ENCODE measurements at places on chromosomes 5 and 9.
A peak's percentile ranks its signal among the peaks of the same experiment; 100 is the strongest.

DNA sequence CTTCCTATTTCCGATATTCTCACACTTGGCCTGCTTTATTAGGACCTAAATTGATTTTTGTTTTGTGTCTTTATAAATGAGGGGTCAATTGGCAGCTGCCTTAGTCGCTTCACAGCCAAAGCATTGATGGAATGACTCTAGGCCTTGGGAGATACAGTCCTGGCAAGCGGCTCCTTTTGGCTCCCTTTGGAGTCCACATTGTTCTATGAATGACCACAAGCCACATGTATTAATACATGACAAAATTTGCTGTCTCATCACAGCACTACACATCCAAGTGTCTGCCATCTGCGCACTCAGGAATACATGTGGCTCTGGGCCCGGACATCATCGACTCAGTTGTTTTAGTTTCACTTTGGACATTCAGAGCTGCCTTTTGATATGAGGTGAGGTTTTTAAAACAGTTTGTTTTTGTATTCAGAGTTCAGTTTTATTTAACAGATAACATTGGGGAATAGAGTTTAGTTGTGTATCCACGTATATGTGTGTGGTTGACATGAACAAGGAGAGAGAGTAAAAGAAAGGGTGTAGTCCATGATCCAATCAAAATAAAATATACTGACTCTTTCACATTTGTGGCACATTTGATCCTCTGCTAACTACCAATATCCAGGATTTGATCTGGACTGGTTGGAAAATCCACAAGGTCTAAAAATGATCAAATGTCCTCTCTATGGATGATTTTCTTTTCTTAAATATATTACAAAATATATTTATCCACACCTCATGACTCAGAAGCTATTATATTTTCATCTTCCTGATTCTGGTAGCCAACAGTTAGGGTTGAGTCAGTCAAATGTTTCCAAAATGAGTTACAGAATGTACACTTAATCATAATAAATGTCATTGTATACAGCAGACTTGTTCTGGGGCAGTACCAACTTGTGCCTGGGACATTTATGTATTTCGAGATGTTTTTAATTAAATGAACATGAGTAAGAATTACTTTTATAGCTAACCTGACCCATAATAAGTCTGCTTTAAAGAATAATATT, 114.0 kb upstream of the MTAP start:
- DNase-seq: peak; percentile 27

DNA sequence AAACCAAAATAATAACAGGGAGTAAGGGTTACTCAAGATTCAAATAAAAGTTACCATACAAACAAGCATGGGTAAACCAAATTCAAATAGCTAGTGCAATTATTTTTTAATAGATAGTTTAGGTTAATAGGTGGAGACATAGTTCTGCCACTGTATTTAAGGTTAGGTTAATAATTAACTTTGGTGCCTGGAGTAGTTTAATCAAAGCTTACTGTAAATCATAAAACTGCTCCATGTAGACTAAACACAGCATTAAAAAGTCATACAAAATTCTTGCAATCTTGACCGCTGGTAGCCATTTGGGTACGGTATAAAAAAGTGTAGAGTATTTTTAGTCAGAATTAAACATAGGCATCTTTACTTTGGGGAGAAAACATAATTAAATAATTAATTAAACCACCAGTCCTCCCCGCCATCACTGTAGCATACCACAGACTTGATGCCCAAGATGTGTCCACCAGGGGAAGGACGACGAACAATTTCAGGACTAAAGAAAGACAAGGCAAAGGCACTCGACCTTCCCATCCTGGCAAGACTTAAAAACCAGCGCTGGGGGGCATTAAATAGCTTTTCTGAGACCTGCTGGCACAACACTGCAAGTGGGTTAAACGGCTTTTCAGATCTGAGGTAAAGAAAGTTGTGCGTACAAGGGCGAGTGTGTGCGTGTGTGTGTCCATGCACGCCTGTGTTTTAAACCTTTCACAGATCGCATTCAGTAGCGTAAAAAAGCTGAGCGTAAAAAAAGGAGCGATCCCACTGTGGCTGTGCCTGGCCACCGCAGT, 2.9 kb downstream of the SEMA6A start:
- DNase-seq: no peak

- no peak for DNase-seq
Measured at GRCh38 chr9:134318481-134318891, 7.8 kb upstream of the RXRA start.

DNA sequence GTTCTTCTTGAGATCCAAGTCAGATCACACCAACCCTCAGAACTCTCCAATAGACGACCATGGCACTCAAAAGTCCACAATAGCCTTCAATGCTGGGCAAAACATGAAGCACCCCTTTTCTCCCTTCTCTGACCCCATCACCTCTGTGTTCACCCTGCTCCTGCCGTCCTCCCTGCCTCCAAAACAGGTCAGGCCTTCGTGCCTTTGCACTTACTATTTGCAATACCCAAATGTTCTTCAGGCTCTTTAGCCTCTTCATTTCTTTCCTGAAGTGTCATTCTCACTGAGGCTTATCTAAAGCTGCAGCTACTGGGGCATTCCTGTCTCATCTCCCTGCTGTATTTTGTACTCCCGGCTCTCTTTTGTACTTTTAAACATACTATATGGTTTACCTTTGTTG, 2.0 kb upstream of the ROPN1L start:
- no peak for DNase-seq

DNA sequence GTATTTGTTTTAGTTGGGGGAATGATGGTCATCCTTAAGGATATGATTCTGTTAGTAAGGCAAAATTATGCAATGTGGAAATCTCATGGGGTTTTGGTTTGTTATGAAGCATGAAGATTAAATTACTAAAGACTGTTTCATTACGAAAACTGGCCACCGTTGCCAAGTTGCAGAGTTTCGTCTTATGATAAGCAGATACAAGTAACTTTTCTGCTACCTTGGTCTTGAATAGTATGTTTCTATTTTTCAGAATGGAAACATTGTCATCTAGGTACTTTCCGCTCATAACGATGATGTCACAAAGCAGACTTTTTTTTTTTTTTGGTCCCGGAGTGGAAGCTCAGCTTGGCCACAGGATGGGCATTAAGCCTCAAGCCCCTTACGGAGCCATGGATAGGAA, 4.2 kb downstream of the CCNI2 start:
- no peak for DNase-seq

- DNase-seq: no peak
Measured at GRCh38 chr5:135721548-135722090, 112.8 kb upstream of the SLC25A48 start.

GRCh38 chr5:74992791-74993190, 59.6 kb downstream of the GCNT4 start:
- no peak for DNase-seq

- no peak for DNase-seq
Measured at GRCh38 chr9:28289746-28290145, 716.5 kb upstream of the C9orf72 start.

DNA sequence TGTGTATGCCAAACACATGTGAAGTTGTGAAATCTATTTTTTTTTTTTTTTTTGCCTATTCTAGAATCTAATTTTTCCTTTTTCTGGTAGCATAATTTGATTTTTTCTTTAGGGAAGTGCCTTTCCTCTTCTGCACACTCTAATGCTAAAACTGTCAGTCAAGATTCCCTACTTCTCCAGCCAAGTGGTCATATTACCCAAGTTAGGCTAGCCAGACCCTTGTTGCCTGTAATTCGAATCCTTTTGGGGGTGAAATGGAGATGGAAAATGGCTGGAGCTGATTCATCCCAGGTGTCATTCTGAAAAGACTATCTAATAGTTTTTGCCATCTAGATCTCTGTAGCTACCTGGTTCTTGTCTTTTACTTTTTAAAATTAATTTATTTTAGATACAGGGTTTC, 24.8 kb upstream of the UBAP1 start:
- no peak for DNase-seq

- no peak for DNase-seq
Measured at GRCh38 chr5:169088028-169088725, 212.8 kb downstream of the SLIT3 start.

- DNase-seq: no peak
Measured at GRCh38 chr9:137750566-137750965, 127.0 kb upstream of the CACNA1B start.

- DNase-seq: no peak
Measured at GRCh38 chr5:92616085-92616484, 964.9 kb downstream of the NR2F1-AS1 start.

- peak; percentile 10 for DNase-seq
Measured at GRCh38 chr5:146111409-146111808, 6.0 kb upstream of the PLAC8L1 start.

- DNase-seq: no peak
Measured at GRCh38 chr5:116473706-116474105, 100.9 kb downstream of the SEMA6A start.

- DNase-seq: no peak
Measured at GRCh38 chr5:169812786-169813185, 167.5 kb downstream of the INSYN2B start.

DNA sequence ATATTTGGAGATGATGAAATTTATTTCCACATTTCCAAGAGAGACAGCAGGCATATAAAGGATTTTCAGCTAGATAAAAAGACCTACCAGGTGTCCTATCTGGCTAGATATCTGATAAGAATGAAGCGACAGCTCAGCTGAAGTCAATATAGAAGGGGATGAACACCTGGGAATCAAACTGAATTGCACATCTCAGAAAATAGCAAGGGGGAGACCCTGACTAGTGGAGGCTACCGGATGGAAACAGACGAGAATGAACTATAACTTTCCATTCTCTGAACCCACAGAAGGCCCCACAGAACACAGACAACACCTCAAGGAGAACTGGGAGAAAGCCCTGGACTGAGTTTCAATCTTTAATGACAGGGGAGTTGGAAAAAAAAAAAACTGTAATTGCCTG, 51.1 kb downstream of the CPLANE1 start:
- no peak for DNase-seq

- DNase-seq: no peak
Measured at GRCh38 chr5:61200582-61201155, 38.4 kb upstream of the SMIM15 start.

GRCh38 chr5:66617991-66618768, 22.0 kb downstream of the MAST4 start:
- DNase-seq: no peak

DNA sequence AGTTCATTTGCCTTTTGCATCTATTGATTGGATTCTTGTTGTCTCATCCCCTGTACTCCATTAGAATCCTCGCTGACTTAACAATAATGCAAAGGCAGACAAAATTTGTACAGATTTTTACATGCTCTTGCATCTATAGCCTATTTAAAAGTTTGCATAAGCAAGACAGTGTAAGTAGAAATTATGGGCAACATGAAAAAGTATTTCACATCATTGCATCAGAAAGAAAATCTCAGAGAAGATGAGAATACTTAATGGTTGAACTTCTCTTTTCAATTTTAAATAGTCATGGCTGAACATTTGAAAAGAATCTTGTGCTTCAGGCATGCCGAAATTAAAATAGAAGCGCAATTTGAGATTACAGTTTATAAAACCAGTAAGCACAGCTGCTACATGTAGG, 226.4 kb downstream of the EFNA5 start:
- DNase-seq: no peak

DNA sequence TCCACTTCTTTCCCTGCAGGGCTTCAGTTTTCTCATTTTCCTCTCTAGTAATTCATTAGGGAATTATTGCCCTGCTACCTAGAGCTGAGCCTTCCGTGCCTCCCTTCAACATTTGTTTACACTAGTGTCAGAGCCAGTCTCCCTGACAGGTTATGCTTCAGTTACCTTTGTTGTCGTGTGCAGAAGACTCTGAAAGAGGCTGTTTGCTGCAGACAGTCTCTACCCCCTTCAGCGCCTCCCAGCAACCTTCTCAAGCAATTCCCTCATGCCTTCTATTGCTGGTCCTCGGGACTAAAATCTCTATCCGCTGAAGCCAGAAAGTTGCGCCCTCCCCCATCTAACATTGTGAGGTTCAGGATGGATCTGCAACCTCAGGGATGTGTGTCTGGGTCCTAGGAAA, 12.8 kb downstream of the RALGPS1 start:
- peak; percentile 64 for DNase-seq

DNA sequence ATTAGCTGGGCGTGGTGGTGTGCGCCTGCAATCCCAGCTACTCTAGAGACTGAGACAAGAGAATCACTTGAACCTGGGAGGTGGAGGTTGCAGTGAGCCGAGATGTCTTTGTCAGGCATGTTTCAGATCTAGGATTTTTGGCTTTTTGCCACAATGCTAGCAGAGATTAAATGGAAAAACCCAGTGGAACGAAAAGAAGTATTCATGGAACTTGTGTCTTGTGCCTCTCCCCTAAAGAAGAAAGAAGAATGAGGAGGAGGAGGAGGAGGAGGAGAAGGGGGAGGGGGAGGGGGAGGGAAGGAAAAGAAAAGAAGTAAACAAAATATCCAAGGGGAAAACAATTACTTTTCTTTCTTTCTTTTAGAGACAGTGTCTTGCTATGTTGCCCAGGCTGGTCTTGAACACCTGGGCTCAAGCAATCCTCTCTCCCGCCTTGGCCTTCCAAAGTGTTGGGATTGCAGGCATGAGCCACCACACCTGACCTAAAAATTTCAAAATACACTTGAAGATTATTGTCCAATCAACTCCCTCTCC, 106.0 kb downstream of the ARRDC3 start:
- no peak for DNase-seq

GRCh38 chr5:154709368-154710305, 45.5 kb upstream of the LARP1 start:
- no peak for DNase-seq

Measured in thyroid gland (tissue), 4 donors.